ENCODE measurements at places on chromosomes 5 and 9.

GRCh38 chr5:136042665-136043121, 13.9 kb downstream of the TGFBI start:
- DNase-seq = no peak

DNA sequence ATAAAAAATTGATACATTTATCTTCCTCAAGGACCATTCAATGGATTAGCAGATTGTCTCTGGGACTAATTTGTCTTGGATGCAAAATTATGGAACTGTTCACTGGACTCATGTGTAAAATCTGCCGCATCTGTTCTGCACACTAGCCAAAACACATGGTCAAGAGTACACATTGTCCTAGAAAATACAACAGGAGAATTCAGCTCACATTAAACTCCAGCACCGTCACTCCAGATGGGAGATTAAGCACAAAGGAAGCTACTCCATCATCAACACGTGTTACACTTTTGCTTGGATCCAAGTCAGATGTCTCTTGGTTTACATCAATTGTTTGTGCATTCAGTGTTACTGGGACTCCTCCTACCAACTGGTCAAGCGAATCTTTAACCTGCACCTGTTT, 28.8 kb downstream of the C5 start:
- no peak for DNase-seq

DNA sequence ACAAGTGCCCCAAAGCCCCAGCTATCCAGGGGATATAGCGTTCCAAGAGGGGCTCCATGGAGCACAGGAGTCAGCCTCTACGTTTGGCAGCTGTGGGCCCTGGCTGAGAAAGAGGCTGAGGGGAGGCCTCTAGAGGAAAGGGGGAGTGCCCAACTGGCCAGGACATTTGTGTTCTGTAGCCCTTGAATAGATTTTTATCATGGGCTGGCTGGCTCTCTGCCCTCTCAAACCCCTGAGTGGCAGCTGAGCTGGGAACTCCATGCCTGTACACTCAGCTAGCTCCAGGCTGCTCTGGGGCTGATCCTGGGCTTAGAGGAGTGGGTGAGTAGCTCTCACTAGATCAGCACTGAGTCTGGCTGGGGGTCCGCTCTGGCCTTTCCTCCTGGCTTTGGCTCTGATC, 285.0 kb downstream of the ZSWIM6 start:
- DNase-seq = no peak

- peak; percentile 4 for DNase-seq
Observed at GRCh38 chr5:54259090-54259489, 51.3 kb downstream of the ARL15 start.

- DNase-seq = no peak
Observed at GRCh38 chr5:172088801-172089200, 82.4 kb upstream of the FBXW11 start.

- peak; percentile 7 for DNase-seq
Observed at GRCh38 chr9:94014066-94014654, 59.0 kb upstream of the BARX1 start.

DNA sequence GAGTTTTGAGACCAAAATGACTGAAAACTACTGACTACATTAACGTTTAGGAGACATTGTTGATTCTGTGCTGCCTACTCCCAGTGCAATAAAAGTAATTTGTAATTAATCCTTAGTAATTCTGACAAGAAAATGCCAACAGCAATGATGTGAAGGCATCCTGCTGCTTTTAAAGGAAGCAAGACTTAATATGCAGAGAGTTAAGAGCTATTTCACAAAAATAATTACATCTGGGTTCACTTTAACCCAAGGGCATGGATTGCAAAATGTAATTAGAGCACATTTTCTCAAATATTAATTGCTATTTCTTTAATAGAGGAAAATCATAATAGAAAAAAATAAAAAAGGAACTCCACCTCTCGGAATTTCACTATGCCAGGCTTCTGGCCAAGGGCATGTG, 22.7 kb upstream of the TNFSF8 start:
- no peak for DNase-seq

DNA sequence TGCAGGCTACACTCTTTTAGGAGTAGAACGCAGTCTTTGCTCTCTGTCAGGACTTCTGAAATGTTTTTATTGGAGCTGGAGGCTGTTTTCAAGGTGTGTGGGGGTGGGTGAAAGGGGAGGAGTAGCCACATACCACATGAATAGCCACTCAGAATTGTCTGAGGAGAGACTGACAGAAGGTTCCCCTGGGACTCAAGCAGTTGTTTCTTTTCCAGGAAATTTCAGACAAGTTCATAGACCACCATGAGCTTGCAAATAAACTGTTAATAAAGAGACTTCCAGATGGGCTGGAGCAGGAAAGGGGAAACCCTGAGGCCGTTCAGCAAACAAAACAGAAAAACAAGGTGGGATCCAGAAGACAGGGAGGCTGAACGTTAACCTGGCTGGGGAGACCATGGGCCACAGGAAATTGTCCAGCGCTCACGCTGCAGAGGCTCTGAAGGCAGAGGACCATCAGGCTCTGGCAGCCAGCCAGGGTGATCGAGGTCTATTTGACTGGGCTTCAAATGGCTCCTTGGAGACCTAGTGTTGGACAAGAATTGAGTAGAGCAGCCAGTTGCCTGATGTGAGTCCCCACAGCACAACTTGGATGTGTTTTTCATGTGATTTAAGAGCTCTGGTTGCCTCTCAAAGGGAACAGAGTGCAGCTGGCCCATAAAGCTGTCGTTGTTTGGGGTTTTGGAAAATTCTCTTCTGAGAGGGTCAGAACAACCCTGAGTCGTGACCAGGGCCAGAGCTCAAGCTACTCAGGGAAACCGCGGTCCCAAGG, 159.2 kb upstream of the RAI14 start:
- no peak for DNase-seq

- DNase-seq = no peak
Observed at GRCh38 chr9:14296495-14297113, 17.3 kb downstream of the NFIB start.

GRCh38 chr5:80712919-80713318, 58.1 kb upstream of the DHFR start:
- no peak for DNase-seq

DNA sequence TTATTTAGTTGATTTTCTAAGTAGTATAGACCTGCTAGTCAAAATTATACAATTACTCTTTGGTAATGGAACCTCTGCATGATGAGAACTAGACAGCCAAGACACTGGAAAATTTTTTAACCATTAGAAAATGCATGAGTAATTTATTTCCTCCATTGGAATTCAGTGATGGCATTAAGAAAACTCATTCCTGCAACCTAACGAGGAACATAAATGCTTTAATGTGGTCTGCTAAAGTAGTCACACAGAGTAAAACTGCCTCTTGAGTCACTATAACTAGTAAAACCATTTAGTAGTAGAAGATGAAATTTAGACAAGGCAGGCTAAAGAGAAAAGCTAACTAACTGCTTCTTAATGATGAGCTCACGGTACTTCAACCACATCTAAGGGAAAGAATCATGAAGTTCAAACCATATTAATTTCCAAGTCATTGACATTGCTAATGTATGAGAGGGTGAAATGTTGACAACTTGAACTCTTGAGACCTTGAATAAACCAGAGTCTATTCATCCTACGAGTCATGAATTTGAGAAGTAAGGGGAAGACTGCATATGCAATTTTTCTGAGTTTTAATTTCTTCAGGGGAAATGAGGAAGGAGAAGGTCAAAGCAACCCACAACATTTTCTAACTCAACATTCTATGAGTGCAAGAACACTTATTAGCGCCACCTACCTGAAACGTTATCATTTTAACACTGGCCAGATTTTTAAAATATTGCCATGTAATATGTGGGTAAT, 74.4 kb downstream of the GLIS3 start:
- peak; percentile 97 for DNase-seq

- no peak for DNase-seq
Observed at GRCh38 chr9:114382699-114383520, 4.9 kb downstream of the AKNA start.

GRCh38 chr5:121805911-121806310, 45.8 kb upstream of the FTMT start:
- no peak for DNase-seq

GRCh38 chr9:135976944-135977343, 15.8 kb upstream of the UBAC1 start:
- DNase-seq = no peak

DNA sequence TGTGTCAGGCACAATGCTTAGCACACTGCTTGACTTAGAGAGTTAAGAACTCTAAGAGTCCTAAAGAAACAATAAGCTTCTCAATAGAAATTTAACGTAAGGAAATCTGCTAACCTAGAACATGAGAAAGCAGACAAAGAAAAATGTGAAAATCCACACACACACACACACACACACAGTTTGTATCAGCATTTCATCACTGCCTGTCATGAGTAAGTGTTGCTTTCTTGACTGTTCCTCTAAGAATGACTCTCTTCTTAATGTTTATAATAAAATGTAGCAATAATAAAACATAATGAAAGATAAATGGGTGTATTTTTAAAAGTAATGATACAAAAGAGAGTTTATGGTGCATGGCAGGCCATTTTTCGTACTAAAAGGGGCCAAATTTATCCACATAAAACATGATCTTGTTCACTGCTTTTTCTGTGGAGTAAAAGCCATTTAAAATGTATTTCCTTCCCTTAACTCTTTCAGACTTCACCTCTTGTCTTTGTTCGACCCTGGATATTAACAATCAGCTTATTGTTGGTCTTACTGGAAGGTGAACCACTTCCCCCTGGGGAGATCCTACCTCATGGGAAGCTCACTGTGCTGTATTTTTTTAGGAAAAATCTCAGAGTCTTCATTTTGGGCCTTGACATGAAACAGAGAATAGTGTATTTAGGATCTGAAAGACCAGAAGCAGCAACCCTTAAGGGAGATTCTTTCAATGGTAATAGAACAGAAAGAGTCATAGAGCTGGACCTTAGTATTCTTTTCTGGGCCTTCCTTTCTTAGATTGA, 107.3 kb upstream of the ANKRD55 start:
- DNase-seq = no peak

- no peak for DNase-seq
Observed at GRCh38 chr9:71863631-71864030, 47.4 kb downstream of the ABHD17B start.

- DNase-seq = no peak
Observed at GRCh38 chr9:108709997-108710396, 145.8 kb downstream of the ACTL7B start.

Measured in kidney glomerular epithelial cell (primary cell).